Aorta (tissue), 5 donors: ENCODE measurements at places on chromosomes 1 and 21. TPM values are rescaled to one million over a fixed set of nuclear protein-coding genes. Genes with fewer than 3 reads are reported as not detected.

- DNase-seq = no peak
These were observed 17.0 kb upstream of the PIGC start for GRCh38 chr1:172460887-172461315.

GRCh38 chr1:6809461-6809860, 24.2 kb downstream of the CAMTA1 start:
- no peak for DNase-seq

Gene FLG2
- not detected for total RNA-seq

DNA sequence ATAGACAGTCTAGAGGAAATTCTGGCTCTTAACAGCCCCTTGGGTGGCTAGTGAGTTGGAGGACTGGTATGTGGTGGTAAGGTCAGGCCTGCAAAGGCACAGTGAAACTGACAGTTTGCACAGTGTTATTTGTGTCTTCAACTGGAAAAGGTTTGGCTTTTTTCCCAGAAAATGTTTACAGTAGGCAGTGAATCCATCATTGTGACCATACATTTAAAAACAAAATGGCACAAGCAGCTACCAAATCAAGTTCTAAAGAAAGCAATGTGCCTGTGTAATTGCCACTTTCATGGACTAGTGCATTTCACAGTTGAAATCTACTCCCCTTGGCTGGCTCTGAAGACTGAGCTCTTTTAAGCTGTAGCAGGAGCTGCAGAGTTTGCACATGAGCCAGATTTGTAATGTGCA, 24.8 kb downstream of the ATPAF1 start:
- no peak for DNase-seq

- DNase-seq = no peak
These were observed 62.6 kb upstream of the MACF1 start for GRCh38 chr1:39141925-39142324.

Gene ASTN1
- total RNA-seq = 0.06 TPM

DNA sequence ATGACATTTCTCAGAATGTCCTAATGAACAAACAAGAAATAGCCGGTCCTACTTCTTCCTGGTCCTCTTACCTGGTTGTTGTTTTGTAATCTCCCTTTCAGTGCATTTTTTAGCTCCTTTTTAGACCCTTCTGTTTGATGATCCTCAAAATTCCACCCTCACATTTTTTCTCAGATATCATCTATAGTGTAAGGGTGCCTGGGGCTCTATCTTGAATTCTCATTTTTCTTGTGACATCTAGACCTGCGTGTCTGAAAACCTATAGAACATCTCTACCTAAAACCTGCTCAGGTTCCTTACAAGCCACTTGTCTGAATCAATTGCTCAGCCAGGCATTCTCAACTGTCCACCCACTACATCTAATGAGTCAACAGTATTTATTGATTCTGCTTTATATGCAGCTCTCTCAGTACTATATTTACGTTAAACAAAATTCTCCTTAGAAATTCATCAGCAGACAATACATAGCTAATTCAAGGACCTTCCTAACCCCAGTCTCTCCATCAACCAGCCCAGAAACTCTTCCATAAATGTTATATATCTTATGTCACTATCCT, 36.5 kb upstream of the USH2A start:
- no peak for DNase-seq

GRCh38 chr1:15459771-15460707, 3.5 kb downstream of the CELA2A start:
- DNase-seq = no peak

Gene CYP4B1
- total RNA-seq = 13.6 TPM

Gene INSRR
- not detected for total RNA-seq

DNA sequence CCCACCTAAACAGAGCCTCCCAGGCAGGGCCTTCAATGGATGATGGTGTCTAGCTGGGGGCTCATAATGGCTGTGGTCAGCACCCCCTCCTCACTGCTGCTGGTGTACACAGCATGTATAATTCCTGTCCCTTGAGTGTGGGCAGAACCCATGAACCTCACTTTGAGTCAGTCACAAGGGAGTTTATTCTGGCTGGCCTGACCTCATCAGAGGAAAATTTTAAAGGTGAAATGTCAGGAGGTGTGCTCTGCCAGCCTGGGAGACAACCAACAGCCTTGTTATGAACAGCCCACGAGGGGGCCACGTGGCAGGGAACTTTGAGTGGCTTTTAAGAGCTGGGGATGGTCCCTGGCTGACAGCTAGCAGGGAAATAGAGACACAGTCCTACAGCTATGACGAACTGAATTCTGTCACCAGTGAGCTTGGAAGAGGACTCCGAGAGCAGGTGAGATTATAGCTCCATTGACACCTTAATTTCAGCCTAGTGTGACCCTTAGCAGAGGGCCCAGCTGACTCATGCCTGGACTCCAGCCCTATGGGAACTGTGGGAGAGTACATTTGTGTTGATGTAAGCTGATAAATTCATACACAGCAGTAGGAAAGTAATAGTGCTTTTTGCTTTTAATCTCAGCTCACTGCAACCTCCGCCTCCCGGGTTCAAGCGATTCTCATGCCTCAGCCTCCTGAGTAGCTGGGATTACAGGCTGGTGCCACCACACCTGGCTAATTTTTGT, 73.5 kb upstream of the RUNX3 start:
- no peak for DNase-seq

Gene ZBTB8B
- 0.03 TPM for total RNA-seq

Gene TRIM58
- 3.2 TPM for total RNA-seq

Gene SPOCD1
- total RNA-seq = 4.0 TPM

- no peak for DNase-seq
These were observed 46.4 kb upstream of the JUN start for GRCh38 chr1:58830291-58830690.

- DNase-seq = no peak
These were observed 11.9 kb downstream of the LYPLAL1 start for GRCh38 chr1:219185486-219186117.

GRCh38 chr1:94012708-94013366, 103.6 kb upstream of the GCLM start:
- no peak for DNase-seq

- no peak for DNase-seq
These were observed 56.4 kb downstream of the ETS2 start for GRCh38 chr21:38861989-38862683.

- no peak for DNase-seq
These were observed 6.8 kb upstream of the INAVA start for GRCh38 chr1:200887772-200888348.

Gene PPT1
- 80.5 TPM for total RNA-seq

Gene VWA5B1
- total RNA-seq = not detected

- DNase-seq = no peak
These were observed 6.7 kb upstream of the VSIG8 start for GRCh38 chr1:159869173-159869572.

Gene SLC5A9
- 0.84 TPM for total RNA-seq

Gene APCS
- not detected for total RNA-seq

- DNase-seq = no peak
These were observed 1.7 kb downstream of the HES4 start for GRCh38 chr1:997993-998744.

- no peak for DNase-seq
These were observed 16.8 kb upstream of the PLEKHG5 start for GRCh38 chr1:6508154-6508815.

- DNase-seq = no peak
These were observed 301.1 kb downstream of the PTPRC start for GRCh38 chr1:198939956-198940355.

DNA sequence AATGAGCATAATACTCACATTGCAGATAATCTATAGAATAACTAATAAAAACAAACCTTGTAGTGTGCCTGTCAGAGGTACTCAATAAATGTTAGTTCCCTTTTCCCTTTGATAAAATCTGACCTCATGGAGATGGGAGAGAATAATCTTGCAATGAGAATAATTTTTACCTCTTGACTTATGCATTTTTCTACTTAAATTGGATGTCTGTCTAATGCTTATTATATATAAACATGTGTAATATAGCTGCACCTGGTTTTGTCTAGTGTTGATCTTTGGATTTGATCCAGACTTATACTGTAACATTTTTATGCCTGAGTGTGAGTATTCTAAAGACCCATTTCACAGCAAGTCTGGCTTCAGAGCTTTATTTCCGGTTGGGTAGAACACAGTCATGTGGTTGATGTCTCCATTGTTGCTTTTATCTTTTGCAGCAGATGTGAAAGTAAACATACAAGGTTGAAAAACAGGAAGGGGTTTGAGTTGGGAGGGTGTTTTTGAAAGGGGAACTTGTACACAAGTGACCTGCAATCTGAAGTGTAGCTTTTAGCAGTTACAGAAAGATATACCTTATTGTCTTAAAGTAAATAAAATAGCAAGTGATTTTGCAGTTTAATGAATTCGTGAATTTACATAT, 12.4 kb downstream of the EPB41 start:
- DNase-seq = no peak

Gene DCST1
- 0.26 TPM for total RNA-seq

- DNase-seq = peak; percentile 33
These were observed 262.5 kb downstream of the GRIK3 start for GRCh38 chr1:36771660-36772284.

DNA sequence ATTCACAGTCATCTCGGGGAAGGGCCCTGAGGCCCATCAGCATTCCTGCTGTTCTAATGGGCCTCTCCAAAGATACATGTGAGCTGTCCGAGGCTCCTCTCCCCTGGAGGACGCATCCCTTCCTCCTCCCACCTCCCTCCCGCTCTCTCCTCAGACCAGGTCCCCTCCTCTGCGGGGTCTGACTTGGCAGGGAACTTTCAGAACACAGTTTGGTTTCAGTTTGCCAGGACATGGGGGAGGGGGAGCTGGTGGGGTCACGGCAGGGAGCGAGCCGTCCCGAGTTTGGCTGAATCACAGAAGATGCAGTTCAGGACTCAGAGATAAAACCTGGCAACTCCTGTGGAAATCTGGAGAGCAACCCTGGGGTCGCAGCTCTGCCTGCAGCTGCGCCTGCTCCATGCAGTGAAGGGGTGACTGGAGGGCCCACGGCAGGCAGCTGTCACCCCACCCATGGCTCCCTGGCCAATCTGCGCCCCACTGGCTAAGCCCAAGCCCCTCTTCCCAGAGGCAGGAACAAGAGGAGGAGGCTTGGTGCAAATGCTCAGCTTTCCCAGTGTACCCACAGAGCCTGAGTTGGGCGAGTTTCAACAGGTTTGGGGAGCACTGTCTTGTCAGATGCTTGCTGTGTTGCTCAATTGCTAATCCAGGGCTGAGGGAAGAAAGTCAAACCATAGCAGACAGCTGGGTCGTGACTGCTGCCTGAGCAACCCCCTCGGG, 5.7 kb downstream of the WNT4 start:
- no peak for DNase-seq

DNA sequence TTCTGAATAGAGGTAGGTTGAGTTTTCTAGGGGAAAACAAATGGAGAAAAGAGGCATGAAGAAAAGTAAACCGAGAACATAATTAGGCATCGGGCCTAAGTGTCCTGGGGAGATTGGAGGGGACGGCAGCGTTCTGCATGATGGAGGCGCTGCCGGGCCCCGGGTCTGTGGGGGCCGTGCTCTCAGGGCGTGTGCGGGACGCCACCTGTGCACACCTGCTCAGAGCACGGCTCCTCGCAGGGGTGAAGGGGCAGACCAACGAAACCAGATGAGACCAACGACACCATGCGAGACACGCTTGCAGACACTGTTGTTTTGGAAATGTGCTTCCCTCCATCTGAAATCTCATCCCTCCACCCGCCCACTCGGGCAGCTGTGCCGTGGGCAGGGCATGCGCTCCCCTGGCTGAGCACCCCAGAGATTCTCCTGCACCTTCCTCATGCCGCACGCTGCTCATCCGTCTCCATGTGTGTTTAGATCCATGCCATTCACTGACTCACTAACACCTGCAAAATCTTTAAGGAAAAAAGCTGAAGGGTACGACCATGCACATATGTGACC, 28.2 kb upstream of the TRAPPC10 start:
- no peak for DNase-seq

DNA sequence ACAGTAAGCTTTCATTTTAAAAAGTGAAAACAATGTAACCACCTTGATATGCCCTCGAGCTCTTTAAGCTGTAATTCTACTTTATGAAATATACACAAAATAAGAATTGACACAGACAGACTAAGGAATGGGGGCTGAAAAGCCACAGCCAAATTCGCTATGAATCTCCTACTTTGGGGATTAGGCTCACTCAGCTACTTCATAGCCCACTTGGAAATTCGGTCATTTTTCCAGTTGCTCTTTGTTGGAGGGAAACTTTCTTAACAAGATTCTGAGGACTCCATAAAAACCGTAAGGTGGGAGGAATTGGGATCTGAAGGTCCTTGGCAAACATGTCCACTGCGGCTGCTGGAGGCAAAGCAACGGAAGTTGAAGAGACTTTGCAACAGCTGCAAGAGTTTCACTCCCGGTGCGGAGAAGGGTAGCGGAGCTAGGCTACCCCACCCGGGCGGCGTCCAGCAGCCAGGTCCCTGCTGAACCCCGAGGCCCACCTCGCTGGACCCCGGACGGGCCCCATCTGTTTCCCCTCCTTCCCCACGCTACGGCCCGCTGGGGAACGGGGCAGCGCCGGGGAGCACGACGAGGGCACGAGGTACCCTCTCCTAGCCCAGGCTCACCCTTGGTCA, 634 bp downstream of the MYCBP start:
- DNase-seq = no peak

GRCh38 chr21:44443891-44444285, 11.4 kb upstream of the LRRC3 start:
- DNase-seq = peak; percentile 37

DNA sequence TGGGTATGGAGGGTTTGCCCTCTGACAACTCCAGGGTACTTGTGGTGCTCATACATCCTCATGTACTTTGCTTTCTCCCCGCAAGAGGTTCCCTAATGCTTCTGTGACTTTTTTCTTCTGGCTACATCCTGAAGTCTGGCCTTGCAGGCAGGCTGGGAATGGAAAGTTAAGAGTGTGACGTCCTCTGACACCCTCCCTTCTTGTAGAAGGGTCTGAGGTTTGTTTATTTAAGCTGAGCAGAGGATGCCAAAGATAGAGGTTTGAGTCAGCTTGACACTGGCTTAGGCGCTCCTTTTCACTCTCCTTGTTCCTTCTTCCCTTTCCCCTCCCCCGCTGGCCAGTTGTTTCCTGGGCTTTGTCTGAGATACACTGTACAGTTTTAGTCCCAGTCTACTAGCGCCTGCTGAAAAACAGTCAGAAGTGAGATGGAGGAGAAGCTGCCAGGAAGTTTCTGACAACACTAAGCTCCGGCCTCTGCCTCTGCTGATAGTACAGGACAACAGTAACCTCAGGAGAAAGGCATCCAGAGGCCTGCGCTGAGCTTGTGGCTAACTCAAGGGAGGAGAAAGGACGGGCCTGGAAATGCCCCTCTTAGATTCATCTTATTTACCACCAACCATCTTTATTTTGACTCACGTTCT, at the start of gene MACF1:
Gene MACF1, plus strand, starts transcription at position 255 of the 641 bp plus-strand sequence. Its CDS starts 328 bp downstream, at position 583.
- peak; percentile 83 for DNase-seq

GRCh38 chr1:107824946-107825345, 140.0 kb downstream of the VAV3 start:
- no peak for DNase-seq

DNA sequence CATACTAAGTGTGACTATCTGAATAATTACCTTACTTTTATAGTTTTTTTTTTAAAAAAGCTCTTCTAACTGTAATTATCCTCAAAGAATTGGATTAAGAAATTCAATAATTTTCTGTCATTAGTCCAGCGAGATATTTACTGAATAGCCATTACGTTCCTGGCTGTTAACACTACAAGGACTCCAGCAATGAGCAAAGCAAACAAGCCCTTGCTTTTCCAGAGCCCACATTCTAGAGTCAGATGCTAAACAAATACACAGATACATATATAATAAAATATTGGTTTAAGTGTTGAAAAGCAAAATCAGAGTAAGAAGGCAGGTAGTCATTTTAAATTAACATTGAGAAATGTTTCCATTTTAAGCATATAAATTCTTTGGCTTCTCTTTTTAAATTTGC, 118.4 kb downstream of the ATF6 start:
- no peak for DNase-seq
